ENCODE measurements at places on chromosomes 6 and 20.

DNA sequence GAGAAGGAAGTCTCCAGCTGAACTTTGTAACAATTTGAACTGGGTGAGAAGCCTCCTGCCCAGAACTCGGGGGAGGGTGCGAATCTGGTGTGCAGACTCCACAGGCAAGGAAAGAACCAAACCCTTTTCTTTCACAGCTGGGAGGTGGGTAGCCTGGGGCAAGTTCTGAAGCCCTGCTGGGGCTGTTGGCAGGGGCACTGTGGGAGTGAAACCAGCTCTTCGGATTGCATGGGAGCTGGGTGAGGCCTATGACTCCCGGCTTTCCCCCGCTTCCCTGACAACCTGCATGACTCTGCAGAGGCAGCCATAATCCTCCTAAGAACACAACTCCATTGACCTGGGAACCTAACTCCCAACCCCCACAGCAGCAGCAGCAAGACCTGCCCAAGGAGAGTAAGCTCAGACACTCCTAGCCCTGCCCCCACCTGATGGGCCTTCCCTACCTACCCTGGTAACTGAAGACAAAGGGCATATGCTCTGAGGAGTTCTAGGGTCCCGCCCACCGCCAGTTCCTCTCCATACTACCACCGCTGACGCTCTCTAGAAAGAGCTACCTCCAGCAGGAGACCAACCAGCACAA is 37.5 kb downstream of the SOD2 start:
- DNase-seq: no peak

DNA sequence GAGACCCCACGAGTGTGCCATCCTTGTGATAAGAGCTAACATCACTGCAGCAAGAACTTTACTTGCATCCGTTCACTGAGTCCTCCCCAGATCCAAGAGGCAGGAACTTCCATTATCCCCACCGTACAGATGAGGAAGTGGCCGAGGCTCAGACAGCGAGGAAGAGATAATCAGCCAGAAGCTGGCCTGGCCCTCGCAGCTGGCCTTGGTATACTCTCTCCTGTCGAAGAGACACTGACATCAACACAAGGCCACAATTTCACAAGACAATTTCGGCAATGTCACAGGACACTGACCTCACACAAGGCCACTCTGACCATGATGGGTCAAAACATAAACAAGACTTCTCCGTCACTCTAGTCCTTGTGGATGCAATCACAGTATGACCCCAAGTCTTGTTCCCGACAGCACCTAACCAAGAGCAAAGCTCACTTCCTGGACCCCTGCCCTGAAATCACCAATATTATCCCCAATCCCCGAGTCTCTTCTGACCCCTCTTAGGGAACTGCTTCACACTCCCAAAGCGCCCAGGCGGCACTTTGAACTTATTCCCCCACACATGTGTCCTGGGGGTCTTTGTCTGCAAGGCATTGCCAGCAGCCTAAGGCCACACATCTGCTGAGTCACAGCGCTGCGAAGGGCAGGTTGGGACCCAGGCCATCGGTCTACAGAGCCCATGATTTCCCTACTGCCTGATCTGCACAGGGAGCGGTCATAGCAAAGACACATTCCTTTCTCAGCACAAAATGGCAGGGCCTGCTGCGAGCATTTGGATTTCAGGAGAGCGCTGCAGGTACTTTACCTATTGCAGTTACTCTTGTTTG is 14.8 kb upstream of the VAPB start:
- no peak for DNase-seq

GRCh38 chr6:285030-285771 is 7.1 kb upstream of the DUSP22 start:
- DNase-seq: no peak

DNA sequence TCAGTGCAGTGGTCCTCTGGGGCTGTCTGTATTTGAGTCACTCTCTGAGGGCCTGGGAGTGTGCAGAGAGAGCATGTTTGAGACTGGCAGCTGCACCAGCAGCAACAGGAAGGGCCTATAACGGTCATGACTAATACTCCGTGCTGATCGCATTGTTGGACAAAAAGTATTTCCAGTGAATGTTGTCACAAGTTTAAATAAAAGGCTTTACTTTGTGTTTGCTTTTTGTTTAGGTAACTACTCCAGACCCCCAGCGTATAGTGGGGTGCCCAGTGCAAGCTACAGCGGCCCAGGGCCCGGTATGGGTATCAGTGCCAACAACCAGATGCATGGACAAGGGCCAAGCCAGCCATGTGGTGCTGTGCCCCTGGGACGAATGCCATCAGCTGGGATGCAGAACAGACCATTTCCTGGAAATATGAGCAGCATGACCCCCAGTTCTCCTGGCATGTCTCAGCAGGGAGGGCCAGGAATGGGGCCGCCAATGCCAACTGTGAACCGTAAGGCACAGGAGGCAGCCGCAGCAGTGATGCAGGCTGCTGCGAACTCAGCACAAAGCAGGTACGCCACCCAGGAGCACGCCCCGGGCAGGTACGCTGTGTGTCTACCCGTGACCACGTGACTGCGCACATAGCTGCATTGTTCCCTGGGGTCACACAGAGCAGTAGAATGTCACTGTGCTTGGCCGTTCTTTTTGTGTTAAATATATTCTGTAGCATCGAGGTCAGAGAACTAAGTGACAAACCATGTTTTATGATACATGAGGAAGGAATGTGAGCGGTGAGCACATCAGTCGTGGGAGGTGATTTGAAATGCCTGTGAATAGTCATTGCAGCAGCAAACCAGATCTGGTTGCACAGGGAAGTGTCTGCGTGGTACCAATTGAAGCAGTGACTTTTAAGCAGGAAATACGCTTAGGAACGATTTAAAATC is 174.7 kb downstream of the TMEM242 start:
- DNase-seq: no peak

DNA sequence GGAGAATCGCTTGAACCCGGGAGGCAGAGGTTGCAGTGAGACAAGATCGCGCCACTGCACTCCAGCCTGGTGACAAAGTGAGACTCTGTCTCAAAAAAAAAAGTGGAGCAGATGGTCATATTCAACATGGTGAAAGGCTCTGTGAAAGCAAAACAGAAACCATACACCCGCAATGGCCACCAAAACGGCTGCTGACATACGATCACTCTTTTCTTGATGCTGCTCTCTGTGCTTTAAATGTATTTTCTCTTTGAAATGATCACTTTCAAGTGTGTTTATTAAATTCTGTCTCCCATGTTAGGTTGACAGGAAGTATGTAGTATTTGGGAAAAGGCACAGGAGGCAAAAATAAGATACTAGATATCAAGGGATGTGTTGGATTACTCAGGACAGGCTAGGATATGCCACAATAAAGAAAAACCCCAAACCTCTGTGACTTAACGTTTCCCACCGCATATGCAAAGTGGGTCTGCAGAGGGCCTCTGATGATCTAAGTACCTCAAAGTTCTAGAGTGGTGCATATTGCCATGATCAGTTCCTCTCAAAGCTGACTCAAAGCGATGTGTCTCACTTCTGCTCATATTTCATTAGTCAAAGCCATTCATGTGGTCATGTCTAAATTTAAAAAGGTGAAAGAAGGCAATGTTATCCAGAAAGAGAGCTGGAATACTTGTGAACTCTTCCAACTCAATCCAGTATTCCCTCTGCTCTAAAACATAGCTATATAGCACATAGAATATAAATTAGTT is 155.1 kb upstream of the SOX4 start:
- DNase-seq: no peak

GRCh38 chr20:14291502-14291901 is 45.9 kb downstream of the FLRT3 start:
- no peak for DNase-seq

- no peak for DNase-seq
These were observed 27.5 kb downstream of the CAPN11 start for GRCh38 chr6:44185953-44186634.

GRCh38 chr6:125858427-125859320 is 67.9 kb downstream of the NCOA7 start:
- DNase-seq: no peak

DNA sequence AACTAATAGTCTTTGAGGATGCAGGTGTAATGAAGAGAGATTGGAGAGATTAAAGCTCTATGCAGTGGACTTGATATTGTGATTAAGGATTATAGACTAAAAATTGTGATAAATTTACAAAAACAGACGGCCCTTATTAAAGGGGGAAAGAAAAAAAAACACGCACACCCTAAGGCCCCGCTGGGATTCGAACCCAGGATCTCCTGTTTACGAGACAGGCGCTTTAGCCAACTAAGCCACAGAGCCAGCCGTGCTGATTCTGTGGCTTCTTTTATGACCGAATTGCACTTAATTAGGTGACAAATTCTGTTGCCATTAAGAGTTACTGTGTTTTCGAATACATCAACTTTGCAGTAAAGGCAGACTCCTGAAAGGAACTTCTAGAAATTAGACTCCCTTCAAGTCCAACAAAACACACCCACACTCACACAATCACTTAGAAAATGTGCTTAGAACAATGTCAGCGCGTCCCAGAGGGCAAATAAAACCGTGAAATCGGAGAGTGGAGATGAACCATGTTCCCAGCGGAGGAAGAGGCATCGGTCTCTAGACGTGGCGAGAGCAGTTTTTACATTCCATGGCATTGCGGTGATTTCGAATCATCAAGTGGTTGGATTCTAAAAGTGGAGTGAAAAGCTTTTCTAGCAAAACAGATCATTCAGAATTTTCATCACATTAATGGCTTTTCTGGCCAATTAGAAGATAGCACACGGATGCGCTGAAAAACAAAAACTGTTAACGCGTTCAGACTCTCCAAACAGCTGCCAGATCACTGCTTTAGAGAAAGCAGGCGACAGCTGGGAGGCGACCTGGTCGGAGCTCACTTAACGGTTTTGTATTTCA is 122.6 kb downstream of the GPX5 start:
- DNase-seq: no peak

DNA sequence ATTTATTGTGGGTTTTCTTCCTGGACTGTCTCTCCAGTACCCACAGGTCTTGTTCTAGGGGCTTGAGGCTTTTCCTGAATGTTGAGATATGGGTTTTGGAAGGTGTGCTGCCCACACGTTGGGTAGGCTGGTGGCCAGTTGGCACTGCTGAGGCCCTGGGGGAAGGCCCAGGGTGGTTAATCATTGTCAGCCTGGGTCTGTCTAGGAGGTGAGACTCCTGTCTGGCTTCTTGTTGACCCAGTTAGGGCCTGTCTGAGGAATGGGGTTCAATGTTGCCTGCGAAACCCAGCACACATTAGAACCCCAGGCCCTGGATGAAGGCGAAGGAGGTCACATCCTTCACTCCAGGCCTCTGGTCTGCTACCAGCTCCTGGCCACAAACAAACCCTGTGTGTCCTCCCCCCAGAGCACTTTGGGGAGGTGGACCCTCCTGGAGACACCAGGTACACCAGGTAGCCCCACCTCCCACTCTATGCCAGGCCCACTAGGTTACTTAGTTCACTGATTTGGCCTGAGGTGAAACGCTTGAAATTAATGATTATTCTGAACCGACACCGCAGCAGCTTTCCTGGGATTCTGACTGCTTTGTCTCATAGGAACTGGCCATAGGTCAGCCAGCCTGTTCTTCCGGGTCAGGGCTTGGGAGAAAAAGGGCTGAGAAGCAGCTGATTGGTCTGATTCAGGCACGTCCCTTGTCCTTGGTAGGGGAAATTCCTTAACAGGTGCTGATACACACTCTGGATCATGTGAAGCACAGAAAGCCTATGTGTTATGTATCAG is 15.2 kb downstream of the DNMT3B start:
- no peak for DNase-seq

GRCh38 chr6:64254558-64254957 is 619.0 kb downstream of the PHF3 start:
- no peak for DNase-seq

GRCh38 chr20:62755817-62756724 is 40.2 kb upstream of the MRGBP start:
- DNase-seq: no peak

- no peak for DNase-seq
These were observed 28.6 kb upstream of the PCMTD2 start for GRCh38 chr20:64226686-64227580.

DNA sequence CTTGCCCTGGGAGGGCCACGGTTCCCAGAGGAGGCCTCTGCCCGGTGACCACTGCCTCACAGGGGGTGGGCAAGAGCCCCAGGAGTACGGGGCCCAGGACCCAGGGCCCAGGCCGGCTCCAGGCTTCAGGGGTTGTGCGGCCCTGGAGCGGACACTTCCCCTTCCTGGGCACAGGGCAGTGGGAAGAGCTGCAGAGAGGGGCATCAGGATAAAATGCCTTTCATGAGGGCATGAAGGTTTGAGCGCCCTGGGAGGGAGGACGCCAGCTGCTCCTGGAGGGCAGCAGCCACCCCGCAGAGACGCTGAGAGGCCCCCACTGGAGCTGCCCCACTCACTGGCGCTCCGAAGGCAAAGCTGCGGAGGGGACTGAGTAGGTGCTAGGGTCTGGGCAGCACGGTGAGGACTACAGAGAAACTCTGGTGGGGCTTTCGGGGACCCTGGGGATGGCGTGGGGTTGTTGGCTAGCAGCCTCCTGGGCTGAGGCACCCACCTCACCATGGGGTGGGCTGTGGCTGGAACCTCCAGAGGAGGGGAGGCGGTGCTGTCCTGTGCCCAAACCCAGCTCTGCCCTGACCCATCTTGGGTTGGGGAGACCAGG is 10.4 kb downstream of the LAMA5 start:
- DNase-seq: no peak

- DNase-seq: no peak
These were observed 34.2 kb upstream of the IRF4 start for GRCh38 chr6:357261-357790.

GRCh38 chr20:44073675-44074071 is 113.3 kb downstream of the JPH2 start:
- no peak for DNase-seq
